ENCODE measurements at places on chromosomes 12 and 14.

DNA sequence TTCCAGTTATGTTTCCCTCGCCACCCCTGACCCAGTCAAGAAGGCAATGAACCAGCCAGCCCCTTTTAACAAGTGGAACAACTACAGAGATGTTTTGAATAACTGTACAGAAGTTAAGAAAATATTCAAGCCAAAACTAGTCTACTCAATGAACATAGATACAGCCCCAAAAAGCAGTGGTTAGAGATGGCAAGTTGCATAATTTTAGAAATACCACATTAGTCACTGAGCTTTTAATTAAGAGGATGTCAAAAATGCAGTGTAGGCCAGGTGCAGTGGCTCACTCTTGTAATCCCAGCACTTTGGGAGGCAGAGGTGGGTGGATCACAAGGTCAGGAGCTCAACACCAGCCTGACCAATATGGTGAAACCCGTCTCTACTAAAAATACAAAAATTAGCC lies 27.2 kb downstream of the PROX2 start:
- DNase-seq = no peak

DNA sequence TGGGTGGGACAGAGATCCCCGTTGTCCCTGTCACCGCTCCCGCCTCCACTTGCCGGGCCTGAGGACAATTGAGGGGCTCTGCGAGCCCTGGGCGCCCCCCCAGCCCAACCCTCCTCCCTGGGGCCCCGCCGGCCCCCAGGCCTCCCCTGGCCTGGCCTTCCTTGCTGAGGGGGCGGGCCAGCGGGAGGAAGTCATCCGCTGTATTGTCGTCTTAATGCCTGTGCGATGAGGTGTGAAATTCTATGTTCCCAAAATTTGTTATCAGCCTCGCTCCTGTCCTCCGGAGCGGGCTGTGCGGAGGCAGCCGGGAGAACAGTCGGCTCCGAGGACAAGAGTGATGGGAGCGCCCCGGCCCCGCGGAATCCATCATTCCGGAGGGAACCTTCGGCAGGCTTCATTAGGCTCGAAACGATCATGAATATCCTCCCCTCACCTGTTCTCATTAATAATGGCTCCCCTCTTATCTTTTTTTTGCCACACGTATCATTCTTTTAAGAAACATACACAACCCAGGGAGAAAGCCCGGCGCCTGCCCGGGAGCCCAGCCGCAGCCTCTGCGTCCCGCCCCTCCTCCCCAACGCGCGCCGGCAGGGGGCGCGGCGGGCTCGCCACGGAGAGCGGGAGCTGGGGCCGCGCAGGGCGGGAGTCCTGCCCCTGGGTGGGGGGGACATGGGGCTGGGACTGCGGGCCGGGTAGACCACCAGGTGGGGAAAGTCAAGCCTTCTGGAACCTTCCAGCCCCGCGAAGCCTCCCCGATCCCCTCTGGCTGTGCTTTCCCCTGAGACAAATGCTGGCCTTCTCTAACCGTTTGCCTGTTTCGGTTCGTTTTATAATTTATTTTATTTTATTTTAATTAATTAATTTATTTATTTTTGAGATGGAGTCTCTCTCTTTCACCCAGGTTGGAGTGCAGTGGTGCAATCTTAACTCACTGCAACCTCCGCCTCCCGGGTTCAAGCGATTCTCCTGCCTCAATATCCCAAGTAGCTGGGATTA lies 17.1 kb upstream of the DLK1 start:
- DNase-seq = no peak

DNA sequence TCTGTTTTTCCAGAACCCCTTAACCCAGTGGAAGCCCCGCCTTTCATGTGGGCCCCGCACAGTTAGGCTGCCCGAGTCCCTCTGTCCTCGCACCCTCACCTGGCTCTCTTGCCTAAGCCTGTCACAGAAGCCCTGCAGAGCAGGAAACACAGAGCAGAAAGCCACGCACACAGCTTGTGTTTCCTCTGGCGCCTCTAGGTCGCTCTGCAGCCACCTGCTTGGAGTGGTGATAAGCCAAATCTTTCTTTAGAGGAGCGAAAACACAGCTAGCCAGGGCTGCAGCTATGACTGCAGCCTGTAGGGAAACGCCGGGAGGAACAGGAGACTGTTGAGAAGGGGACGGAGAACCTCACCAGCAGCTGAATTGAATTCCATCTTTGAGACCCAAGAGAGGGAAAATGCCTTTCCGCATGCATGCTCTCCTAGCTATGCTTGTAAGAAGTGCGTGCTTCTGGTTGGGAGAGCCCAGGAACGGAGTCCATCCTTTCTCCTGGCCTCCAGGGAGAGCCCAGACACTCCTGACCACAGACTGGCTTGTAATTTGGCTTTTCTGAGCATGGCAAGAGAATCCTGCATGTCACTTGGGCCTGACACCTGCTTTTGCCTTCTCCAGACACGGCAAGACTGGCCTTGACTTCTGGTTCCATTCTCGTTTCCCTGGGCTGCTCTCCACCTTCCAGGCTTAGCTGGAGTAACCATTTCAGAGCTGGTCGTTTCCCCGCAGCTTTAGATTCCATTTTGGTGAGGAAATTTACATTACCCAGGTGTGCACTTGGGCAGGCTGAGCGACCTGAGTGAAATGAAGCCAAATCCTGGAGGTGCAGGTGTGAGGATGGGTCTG lies 301.6 kb downstream of the CACNA1C start:
- DNase-seq = no peak

DNA sequence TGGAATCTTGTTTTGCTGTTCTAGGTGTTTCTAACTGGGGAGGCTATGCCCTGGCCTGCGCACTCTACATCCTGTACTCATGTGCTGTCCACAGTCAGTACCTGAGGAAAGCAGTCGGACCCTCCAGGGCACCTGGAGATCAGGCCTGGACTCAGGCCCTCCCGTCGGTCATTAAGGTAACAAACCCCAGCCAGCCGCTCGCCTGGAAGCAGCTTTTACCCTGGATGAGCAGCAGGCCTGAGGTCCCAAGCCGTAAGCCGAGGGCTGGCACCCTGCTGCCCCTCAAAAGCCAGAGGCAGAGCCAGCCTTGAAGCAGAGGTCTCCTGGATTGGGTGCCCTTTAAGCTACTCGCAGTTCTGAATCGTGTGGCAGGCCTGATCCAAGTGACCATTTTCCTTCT lies 29.1 kb downstream of the GPR68 start:
- no peak for DNase-seq

DNA sequence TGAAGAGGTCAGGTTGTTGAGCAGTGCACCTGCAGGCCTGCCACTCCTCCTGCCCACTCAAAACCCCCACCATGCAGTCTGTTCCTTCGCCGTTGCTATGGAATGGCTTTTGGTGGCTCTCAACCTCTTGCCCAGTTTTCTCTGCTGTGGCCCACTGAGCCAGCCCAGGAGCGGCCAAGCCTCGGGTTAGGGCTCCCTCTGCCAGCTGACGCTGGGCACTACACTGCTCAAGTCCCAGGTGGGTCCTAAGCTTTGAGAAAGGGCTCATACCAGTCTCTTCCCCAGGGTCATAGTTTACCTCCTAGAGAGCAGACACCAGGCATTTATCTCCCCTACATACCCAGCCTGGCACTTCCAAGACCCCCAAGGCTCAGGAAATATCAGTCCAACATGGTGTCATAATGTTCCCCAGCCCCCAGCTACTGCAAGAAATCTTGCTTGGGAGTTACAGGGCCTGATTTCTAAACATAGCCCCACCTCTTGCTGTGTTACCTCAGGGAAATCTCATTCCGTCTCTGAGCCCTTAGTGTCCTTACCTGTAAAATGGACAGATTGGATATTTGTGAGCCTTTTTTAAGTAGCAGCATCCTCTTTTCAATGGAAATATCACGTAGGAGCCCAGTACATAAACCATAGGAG lies 59.4 kb downstream of the TSPAN11 start:
- peak; percentile 13 for DNase-seq

DNA sequence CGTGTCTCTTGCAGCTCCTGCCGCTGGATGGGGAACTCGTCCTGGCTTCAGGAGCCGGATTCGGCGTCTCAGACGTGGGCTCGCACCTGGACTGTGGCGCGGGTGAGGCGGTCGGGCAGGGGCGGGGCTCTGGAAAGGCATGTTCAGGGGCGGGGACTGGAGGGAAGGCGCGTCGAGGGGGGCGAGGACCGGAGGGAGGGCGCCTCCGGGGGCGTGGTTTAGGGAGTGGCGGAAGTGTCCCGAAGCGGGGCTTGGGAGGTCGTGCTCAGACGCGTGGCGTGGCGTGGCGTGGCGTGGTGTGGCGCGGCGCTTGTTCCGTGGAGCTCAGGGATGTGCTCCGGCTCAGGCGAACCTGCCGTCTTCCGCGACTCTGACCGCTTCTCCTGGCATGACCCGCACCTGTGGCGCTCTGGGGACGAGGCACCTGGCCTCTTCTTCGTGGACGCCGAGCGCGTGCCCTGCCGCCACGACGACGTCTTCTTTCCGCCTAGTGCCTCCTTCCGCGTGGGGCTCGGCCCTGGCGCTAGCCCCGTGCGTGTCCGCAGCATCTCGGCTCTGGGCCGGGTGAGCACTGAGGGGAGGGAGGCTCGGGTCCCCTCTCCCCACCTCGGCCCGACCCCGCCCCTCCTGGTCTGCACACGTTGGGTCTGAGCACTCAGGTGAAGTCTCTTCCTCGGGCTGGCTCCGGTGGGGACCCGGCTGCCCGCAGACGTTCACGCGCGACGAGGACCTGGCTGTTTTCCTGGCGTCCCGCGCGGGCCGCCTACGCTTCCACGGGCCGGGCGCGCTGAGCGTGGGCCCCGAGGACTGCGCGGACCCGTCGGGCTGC lies 6.2 kb downstream of the AMN start:
- no peak for DNase-seq

GRCh38 chr12:127548123-127548553 lies 718.8 kb upstream of the TMEM132C start:
- DNase-seq = no peak

DNA sequence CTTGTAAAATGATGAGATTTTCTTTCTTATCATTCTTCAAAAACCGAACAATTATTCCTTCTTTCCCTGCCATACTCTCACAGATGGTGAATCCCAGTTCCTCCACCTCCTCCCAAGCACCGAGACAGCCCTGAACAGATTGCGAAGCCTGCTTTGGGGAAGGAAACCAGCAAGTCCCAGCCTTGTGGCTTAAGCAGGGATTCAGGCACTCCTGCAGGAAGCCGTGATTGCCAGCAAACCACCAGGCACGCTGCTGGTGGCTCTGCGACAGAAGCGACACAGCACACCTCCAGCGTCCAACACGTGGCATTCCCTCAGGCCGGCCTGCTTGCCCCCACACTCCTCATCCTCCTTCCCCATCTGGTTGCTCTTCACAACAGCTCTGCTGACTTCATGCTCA lies 237.7 kb downstream of the GXYLT1 start:
- DNase-seq = no peak

GRCh38 chr12:51753980-51754675 lies 94.4 kb downstream of the FIGNL2 start:
- DNase-seq = no peak

- no peak for DNase-seq
These were observed 22.9 kb downstream of the PCBP2 start for GRCh38 chr12:53474819-53475218.

DNA sequence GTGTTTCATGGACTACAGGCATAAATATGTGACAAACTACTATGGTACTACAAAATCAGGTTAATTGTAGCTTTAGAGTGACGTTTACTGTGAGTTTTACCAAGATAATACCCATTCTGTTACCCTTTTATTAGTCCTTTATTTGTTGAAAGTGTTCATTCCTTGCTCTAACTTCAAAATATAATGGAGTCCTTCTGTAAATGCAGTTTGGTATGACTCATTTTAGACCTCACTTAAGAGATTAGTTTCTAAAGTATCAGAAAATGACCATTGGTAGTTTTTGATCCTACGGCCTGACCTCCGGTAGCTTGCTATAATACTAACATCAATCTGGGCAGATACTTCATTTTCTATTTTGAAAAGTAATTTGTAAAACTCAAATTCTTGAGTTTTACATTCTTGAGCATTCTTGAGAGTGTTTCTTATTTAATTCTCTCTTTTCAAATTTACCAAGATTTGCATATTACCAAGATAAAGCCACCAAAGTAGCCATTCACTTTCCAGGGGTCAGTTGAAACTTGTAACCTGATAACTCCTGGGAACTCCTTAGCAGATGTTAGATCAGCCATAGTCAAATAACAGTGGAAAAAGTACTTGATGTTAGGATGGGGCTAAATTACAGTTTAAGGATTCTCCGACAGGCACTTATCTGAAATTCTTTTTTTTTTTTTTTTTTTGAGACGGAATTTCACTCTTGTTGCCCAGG lies 4.2 kb downstream of the HSPA2 start:
- no peak for DNase-seq

- no peak for DNase-seq
These were observed 3.0 kb downstream of the GPN3 start for GRCh38 chr12:110465024-110465423.

DNA sequence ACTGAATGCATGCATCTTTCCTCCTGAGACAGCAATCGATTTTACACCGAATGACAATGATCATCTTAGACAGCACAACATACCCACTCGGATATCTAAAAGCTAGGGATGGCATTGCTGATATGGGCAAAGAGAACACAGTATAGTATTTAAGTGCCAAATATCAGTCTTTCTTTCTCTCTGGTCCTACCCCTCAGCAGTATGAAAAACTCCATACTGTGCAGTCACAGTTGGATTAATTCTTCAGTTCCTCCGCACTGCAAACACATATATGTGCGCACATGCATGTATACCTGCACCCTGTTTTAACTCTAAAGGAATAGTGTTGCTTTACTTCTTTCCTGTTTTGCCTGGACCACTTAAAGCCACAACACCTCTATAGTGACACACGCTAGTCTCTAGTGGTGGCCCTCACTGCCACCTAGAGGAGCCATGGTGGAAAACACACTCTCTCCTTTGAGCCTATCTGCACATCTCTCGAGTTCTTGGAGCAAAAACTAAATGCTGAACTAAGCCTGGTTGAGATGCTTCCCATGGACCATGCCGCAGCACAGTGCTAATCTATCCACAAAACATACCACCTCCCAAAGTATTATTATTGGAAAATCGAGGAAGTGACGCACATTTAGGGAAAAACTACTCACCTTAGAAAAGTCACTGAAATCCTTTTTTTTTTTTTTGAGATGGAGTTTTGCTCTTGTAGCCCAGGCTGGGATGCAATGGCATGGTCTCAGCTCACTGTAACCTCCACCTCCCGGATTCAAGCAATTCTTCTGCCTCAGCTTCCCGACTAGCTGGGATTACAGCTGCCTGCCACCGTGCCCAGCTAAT lies 11.9 kb downstream of the TMEM52B start:
- peak; percentile 55 for DNase-seq

DNA sequence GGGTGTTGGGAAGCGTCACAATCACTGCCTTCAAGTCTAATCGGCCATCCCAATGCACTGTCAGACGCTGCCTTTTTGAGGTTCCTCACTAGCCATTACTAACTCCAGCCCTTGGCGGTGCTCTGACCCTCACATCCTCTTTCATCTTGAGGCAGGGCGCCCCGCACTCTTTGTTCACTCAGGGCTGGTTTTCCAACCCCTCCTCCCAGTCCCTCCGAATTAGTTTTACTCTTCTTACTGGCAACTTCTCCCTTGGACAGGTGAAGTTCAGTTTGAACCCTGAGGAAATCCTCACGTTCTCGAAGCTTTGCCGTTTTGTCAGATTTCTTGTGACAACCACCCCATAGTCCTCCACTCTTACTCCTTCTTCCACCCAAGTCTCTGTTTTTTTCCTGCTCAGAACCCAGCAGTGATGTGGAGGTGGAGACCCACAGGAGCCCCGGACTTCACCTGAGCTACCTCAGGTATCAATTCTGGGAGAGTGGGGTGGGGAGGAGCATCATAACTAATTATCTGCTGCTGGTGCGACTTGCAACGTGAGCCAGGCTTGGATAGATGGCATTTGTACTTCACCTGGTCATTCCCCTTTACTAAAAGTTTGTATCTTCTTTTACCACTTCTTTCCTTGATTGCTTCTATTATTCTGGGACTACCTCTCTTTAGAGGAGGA lies 757 bp downstream of the ZC3H10 start:
- no peak for DNase-seq

- DNase-seq = no peak
These were observed 20.0 kb upstream of the CCDC85C start for GRCh38 chr14:99624024-99624423.
